ENCODE measurements at places on chromosomes 12 and 14.
A peak's percentile ranks its signal among the peaks of the same experiment; 100 is the strongest.

DNA sequence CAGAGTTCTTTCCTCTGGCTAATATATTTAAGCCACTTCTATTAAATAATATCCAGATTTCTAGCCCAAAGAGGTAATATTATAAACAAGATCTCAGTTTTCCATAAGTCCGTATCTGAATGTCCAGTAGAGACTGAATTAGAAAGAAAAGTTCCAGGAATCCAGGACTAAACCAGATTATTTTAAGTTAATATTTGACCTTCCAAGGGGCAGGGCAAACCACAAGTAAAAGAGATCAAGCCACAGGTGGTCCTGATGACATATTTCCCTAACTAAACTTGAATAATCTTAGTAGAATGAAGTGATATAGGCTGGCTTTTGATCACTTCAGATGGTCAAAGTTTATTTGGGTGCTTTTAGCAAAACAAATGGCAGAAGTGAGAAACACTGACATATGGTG is 43.3 kb upstream of the E2F7 start:
- no peak for DNase-seq

DNA sequence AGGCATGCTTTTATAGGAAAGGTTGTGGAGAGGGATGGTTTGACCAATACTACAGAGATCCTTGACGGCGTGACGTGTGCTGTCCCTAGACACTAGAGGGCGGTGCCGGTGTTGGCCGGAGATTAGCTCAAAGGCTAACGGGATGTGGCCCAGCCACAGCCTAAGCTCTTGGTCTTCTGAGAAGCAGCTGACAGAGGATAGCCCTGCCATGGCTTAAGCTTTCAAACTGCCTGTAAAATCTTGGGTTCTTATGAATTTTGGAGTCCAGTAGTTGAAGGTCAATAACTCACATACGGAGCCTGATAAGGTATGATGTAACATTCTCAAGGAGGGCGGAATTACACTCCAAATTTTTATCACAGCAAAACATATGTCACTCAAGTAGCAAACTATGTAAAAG is 515.7 kb upstream of the ATXN7L3B start:
- no peak for DNase-seq

GRCh38 chr12:21558100-21558679 is 32.1 kb downstream of the SPX start:
- no peak for DNase-seq

- DNase-seq: no peak
These were observed 723 bp upstream of the LRP10 start for GRCh38 chr14:22870811-22871223.

- DNase-seq: no peak
These were observed 25.7 kb downstream of the SOAT2 start for GRCh38 chr12:53128780-53129569.

- peak; percentile 58 for DNase-seq
These were observed 83.2 kb upstream of the HMGA2 start for GRCh38 chr12:65740873-65741600.

- DNase-seq: no peak
These were observed 171.2 kb downstream of the CALM1 start for GRCh38 chr14:90567991-90568390.

- no peak for DNase-seq
These were observed 184.8 kb upstream of the RPH3A start for GRCh38 chr12:112606611-112607365.

DNA sequence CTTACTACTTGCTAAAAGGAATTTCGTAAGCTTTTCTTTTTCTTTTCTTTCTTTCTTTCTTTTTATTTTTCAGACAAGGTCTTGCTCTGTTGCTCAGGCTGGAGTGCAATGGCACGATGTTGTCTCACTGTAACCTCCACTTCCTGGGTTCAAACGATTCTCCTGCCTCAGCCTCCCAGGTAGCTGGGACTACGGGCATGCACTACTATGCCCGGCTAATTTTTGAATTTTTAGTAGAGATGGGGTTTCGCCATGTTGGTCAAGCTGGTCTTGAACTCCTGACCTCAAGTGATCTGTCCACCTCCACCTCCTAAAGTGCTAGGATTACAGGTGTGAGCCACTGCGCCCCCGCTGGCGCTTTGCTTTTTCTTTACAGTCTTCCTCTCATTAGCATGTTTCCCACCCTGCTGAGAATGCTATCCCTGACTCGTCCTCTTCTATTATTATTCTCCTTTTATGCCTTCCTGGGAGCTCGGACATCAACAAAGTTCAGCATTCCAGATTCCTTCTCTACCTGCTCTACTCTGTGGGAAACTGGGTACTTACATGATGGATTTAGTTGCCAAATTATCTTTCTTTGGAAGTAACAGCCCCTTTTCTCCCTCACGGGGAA is 3.1 kb downstream of the MTHFD1 start:
- DNase-seq: no peak

GRCh38 chr12:129815846-129816245 is 88.0 kb downstream of the TMEM132D start:
- no peak for DNase-seq

- DNase-seq: no peak
These were observed 678 bp downstream of the ZBTB25 start for GRCh38 chr14:64502887-64503433.

GRCh38 chr12:93839064-93839463 is 161.9 kb downstream of the CRADD start:
- no peak for DNase-seq

GRCh38 chr12:54126696-54127537 is 61.9 kb downstream of the SMUG1 start:
- DNase-seq: no peak

DNA sequence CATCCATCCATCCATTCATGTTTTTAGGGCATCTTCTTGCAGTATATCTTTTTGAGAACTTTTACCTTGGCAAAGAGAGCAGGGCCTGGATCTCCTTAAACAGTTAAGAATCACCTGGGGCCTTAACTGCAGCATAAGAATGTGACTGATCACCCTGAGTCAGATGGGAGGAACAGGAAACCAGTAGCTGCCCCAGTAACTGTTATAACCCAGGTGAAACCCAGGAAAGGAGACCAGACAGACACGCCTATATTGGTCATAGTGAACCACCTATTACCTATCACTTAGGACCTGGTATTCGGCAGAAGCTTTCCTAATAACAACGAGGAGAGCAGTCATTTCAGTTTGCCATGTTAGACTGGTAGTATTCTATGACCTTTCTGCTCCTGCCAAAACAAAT is 43.4 kb upstream of the NR2C1 start:
- DNase-seq: no peak

GRCh38 chr12:32486158-32486557 is 86.8 kb downstream of the FGD4 start:
- DNase-seq: no peak

DNA sequence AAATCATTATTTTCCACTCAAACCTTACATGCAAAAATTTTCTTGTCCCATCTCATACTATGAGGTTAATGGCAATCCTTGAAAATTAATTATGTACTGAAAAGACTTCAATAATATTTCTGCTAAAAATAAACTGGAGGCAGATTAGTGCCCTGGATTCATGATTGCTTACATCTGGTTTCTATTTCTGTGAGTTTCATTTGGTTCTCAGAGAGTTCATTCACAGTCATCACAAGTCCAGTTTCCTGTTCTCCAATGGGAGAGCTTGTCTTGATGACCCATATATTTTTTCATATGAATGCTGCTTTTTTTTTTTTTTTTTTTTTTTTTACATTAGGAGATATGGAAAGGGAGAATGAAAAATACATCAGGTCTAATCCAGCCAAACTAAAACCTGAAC is 6.6 kb upstream of the PTHLH start:
- no peak for DNase-seq

GRCh38 chr14:77306416-77306815 is 14.3 kb downstream of the POMT2 start:
- no peak for DNase-seq

DNA sequence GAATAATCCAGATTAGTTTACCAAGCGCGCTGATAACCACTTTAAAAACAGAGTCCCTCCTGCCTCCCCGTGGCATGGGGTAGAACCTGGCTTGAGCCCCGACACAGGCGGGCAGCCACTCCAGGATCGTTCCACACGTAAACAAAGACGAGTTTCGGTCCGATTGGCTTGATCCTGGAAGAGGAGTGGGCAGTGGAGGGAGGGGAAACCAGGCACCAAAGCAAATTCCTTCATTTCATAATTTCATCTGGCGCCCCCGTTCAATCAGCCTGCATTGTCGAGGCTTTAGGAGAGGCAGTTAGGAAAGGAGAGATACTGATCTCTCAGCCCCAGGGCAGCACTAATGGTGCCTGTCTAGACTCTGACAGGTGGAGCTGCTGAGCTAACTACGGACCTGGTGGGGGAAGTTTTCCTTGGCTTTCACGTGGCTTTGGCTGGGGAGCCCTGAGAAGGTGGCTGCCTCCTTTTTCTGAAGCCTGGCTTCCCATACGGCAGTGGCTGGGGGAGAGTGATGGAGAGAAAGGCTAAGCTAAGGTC is 751 bp upstream of the GPRC5A start:
- no peak for DNase-seq

DNA sequence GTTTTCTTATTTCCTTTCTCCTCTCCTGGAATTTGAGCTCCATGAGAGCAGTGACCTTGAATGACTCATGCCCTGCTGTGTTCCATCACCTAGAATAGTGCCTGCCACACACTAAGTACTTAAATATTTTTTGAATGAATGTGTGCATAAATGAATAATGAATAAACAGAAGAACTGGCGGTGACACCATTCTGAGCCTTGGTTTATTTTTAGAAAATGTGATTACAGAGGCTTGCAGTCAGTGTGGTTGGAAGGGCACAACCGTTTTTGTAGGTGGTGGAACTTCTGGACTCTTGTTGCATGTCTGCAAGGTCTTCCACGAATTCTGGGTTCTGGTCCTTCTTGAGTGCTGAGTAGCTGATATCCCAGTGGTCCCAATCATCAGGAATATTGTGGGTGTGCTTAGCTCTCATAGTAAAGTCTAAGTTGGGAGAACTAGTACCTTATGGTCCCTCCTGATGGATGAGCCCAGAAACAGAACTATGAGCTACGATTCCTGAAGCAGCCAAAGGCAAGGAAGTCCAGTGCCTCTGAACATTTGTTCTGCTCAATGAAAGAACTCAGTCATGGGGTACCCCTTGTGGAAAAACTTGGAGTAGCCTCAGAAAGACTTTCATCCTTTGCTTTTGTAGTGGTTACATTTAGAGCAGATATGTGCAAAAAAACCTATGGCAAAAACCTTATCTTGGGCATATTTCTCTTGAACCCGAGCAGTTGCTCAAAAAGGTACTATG is 28.8 kb upstream of the BHLHE41 start:
- no peak for DNase-seq

DNA sequence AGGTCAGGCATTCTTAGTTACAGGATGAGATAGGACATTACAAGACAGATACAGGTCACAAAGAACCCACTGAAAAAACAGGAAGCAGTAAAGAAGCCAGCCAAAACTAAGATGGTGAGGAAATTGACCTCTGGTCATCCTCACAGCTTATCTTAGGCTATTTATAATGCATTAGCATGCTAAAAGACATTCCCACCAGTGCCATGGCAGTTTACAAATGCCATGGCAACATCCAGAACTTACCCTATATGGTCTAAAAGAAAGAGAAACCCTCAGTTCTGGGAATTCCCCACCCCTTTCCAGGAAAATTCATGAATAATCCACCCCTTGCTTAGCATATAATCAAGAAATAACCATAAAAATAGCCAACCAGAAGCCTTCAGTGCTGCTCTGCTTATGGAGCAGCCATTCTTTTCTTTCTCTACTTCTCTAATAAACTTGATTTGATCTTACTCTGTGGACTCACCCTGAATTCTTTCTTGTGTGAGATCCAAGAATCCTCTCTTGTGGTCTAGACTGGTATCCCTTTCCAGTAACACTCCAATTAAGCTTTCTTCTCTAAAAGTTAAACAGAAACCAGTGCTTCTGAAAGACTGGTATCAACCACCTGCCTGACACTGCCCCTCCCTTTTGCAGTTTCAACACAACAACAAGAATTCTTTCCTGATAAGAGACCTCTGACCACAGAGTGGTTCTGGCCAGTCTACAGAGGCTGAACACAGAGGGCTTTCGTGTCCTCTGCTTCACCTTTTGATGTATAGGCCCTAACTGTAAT is 86.9 kb downstream of the BCAT1 start:
- no peak for DNase-seq

DNA sequence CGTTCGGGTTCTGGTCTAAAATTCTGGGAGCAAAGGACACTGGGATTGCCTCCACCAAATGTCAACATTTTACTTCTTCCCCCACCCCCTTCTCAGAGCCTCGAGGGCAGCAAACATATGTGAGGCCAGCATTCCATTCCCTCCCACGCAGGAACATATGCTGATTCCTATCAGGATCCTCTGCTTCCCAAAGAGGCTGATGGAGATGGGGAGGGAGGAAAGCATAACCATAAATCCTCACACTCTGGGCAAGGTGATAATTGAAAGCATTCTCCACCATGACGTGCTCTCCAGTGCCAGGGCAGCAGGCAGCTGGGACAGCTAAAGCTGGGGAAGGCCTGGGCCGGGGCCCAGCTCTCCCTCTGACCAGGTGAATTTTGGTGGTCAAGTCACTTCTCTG is 395.0 kb downstream of the ZFP36L1 start:
- DNase-seq: no peak

DNA sequence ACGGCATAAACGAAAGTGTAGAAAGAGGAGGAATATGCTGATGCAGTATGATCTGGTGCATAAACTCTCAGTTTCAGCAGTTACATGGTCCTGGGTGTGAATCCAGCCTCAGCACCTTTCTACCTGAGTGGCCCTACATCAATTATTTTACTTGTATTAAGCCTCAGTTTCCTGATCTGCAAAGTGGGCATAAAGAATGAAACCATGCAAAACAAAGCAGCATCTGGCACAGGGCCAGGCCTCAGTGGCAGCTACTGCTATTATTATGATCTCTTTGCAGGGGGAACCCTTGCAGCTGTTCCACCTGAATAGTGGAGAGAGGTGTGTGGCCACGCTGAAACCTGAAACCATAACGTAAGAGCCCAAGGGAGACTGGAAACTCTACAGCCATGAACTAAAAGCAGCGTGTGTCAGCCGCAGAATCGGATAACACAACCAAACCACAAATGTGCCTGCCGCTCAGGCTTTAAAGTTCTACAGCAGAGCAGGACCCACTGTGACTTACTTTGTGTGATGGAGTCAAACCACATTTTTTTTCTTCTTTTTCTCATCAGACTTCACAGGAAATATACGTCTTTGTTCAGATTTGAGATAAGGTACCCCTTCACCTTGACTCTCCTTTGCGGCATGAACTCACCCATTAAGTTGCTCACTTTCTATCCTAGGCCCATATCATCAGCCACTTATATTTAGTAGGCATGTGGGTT is 29.2 kb upstream of the FOS start:
- DNase-seq: peak; percentile 81

- DNase-seq: no peak
These were observed 68.7 kb downstream of the PLEKHA5 start for GRCh38 chr12:19198272-19198671.

- DNase-seq: no peak
These were observed 236.4 kb downstream of the PCNX1 start for GRCh38 chr14:71143381-71144290.

DNA sequence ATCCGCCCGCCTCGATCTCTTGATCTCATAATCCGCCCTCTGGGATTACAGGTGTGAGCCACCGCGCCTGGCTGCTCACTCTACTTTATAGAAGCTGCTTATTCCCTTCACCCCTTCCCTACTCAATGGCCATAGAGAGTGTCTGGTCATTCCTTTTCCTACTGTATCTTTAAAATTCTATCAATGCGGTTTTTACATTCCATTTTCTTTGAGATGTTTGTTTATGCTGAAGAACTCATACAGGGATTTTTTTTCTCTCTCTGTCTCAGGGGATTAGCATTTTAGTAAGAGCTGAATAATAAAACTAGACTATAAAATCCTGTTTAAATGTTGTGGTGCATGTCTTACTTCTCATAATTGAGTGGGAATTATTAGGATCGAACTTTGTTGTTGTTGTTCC is 218.6 kb upstream of the FOXN3 start:
- no peak for DNase-seq

GRCh38 chr12:66403746-66404145 is 101.5 kb downstream of the HELB start:
- DNase-seq: no peak

Measured in stimulated activated CD4-positive, alpha-beta T cell treated with anti-CD3 and anti-CD28 coated beads, Interleukin-12 subunit alpha, Interleukin-12 subunit beta, amount 100 ng/mL, for 48 hours (primary cell).